ENCODE measurements at places on chromosomes 7 and 10. TPM values are rescaled to one million over a fixed set of nuclear protein-coding genes. Genes with fewer than 3 reads are reported as not detected.

FGL2 gene
- total RNA-seq, result 0.38 TPM

NACAD gene
- total RNA-seq, result 0.76 TPM

FKBP6 gene
- total RNA-seq, result not detected

TAS2R40 gene
- not detected for total RNA-seq

TUBAL3 gene
- total RNA-seq, result not detected

BAIAP2L1 gene
- 9.6 TPM for total RNA-seq

INHBA gene
- total RNA-seq, result 0.05 TPM

IFRD1 gene
- total RNA-seq, result 86.4 TPM

CLDN4 gene
- 0.53 TPM for total RNA-seq

PPP1R17 gene
- not detected for total RNA-seq

- DNase-seq, result no peak
These were observed 16.9 kb downstream of the HBP1 start for GRCh38 chr7:107185716-107186115.

DNA sequence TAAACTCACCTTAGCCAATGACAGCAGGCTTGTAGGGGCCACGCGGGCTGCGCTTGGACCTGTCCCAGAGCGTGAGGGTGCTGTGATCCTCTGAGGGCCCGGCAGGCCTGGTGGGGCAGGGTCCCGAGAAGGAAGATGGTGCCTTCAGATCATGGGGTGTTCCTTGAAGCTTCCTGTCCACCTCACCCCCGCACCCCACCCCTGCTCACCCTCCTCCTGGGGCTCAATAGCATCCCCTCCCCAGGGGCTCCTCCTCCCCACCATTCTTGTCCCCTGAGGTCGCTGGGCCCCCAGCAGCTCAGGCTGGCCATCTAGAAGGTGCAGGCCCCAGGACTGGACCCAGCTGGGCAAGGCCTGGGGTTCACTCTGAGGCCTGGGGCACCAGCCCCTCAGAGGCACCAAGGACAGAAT lies 33.9 kb downstream of the PWWP2B start:
- no peak for DNase-seq

DNA sequence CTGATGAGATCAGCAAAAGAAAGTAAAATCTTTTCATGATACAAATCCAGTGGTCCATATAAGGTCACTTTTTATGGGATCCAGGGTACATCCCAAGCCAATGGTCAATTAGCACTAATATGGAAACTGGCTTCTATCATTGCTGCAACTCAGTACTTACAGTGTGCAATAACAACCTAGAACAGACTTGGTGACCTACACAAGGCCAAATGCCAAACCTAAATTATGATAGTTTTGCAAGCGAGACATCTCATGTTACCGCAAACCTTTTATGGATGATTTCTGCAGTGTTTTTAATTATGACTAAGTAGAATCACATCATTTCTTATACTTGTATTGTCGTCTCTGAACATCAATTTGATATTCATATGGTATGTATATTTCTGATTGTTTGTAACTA lies 583.5 kb upstream of the SEMA3D start:
- DNase-seq, result no peak

DNA sequence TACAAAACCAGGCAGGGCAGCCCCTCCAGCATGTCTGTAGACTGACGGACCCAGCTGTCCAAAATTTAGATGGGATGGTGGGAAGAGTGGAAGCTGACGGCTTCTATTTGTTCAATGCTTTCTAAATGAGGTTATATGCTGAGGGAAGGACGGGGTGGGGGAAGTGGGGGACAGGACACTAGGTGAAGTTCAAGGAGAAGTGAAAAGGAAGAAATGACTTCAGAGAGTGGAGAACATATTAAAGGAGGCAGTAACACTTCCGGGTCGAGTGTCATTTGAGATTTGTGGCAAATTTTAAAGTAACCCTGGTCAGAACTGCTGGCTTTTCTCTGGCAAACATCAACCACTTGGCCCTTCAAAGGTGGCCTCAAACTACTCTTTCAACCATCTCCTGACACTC lies 9.4 kb downstream of the PIP4K2A start:
- no peak for DNase-seq

GRCh38 chr7:157018328-157018996 lies 8.0 kb upstream of the MNX1 start:
- no peak for DNase-seq

GRCh38 chr7:99374111-99375064 lies at the start of gene ARPC1B:
ARPC1B (plus strand) TSS chr7:99374730; CDS start chr7:99385715, 10,985 bp downstream.
- peak; percentile 85 for DNase-seq

GRCh38 chr7:134327896-134328295 lies 11.2 kb upstream of the SLC35B4 start:
- DNase-seq, result peak; percentile 59

DNA sequence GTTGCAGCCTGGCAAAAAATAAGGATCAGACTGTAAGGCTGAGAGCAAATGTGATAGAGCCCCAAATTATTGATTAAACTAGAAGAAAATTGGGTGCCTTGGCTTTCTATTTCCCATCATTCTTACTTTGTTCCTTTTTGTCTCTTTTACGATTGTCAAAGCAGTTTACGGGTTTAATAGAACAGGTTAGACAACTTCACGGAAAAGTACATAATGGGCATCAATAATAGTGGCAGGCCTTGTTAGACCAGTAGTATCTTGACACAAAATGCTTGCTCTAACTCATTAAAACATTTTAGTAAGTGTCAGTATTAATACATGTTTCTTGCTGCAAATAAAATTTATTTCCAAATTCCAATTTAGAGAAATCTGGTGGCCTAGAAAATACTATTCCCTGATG lies 14.5 kb upstream of the GGCT start:
- no peak for DNase-seq

- DNase-seq, result no peak
These were observed 49.2 kb upstream of the NANOS1 start for GRCh38 chr10:118980135-118980865.

- DNase-seq, result no peak
These were observed 89.4 kb downstream of the CTNNA3 start for GRCh38 chr10:67606572-67606971.

DNA sequence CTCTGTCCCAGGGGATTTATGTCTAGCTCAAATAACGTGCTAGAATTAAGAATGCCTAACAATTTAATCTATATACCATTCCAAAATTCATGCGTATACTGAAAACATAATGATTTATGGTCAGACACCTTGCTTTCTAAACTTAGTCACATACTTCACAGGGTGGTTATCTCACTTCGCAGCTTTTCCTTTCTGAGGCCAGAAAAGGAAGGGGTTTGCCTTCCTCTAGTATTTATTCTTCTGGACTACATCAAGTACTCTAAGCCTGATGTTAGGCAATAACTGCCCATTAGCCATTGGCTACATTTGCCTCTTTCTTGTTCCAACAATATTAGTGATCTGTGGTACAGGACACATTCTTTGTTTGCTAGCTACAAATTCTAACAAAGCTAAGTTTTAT lies 72.6 kb upstream of the FHIP2A start:
- no peak for DNase-seq

DNA sequence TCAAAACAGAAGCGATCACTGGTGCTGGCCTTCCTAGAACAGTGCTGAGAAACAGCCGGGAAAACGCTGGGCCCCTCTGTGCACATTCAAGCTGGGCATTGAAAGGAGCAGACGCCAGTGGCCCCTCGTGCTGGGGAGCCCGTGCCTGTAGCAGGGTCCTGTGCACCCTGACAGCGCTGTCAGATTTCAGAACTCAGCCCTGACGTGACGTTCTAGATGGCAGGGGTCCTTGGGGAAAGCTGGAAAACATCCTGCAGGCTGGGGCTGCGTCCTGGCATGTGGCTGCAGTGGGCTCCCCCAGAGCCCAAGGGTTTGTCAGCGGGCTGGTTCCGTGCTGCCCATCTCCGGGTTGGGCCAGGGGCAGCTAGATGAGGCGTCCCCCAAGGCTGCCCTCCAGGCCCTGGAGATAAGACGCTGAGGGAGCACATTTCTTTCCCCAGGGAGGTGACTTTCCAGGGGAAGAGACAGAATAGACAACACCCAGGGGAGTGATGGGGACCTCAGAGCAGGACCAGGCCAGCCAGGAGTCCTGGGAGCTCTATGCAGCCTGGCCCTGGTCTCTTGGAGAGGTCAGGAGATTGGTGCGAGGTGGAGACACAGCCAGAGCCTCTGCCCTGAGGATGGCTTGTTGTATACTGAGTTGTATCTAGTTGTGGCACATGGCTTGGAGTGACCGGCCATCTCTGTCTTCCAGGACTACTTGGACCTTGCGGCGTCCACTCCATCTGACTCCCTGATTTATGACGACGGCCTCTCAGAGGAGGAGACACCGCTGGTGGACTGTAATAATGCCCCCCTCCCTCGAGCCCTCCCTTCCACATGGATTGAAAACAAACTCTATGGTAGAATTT lies 12.1 kb upstream of the CSGALNACT2 start:
- DNase-seq, result no peak

- no peak for DNase-seq
These were observed 303.8 kb upstream of the LRRTM3 start for GRCh38 chr10:66622050-66622449.

DNA sequence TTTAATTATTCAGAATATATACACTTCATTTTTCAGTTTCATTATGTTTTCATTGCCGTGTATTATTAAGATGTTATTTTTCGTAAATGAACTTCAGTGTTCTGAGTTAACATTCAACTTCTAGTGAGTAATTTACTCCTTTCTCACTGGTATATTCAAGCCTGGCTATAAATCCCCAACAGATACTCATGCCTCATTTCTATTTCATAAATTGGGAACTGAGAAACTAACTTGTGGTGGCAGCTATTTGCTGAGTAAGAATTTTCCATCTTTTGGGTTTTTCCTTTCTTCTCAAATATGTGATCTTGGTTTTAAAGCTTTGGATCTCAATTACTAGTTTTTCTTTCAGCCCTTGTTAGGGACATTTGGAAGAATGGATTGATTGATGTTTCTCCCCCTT lies 281.1 kb downstream of the CDK14 start:
- DNase-seq, result no peak

DNA sequence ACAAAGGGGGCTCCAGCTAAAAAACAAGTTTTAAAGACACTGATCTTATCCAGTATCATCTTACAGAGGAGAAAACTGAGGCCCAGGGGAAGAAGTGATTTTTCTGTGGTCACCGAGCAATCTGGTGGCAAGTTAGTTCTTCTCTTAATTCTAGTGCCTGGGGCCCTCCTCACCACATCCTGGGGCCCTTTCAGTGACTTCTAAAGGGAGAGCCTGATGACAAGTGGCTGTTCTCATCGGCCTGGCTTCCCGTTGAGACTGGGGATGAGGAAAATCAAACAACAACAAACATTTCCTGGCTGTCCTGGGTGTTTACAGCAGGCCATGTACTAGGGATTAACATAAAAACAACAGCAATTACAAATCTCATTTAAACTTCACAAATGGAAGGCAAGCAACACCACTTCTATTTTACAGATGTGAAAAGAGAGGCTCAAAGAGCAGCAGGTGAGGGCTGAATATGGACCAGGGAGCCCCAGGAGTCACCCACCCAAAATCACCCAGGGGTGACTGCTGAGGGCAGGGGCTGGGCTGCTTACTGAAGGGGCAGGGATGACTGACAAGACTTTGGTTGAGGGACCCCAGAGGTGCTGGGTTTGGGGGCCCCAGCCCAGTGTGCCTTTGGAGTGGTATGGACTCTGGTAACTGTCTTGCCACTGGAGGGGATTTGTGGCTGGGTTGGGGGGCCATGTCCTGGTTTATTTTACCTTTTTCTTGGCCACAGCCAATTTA lies 24.7 kb upstream of the MTPAP start:
- peak; percentile 66 for DNase-seq

DNA sequence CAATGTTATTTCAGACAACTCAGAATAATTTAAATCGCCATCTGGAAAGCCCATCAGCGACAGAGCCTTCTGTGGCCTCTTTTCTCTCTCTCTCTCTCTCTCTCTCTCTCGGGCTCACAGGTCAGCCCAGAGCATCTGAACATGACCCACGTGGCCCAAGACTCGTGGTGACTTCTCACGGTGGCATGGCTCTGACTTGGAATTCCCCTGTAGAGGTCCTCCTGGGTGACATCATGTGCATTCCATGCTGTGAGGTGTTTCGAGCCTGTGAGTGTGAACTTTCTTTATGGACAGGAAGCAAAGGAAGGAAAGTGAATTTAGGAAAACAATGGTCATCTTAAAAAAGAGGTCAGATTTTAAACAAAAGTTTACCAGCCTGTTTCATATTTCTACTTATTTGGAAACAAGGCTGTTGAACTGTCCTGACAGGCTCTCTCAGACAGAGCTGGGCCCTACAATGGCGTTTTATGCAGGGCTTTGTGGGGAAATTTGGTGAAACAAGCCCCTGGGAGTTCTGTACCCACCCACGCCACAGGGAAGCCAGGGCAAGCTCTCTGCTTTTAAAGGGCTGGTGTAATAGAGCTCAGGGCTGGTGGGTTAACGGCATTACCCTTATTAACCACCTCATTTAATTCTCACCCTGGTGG lies 359.7 kb upstream of the ZNF32 start:
- DNase-seq, result no peak

DNA sequence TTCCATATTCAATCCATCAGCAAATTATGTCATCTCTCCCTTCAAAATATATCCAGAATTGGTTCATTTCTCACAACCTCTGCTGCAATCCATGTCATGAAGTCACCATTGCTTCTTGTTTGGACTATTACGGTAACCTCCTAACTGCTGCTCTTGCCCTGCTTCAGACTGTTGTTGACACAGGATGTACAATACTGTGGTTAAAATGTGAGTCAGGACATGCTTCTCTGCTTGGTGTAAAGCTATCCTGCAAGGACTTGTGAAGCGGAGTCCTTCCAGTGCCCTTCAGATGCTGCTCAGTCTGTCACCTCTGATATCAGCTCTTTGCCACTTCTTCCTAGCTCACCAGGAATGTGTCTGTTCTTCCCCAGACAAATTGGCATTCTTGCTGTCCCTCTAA lies 10.4 kb upstream of the NXPH1 start:
- DNase-seq, result no peak

- DNase-seq, result no peak
These were observed 25.2 kb upstream of the PLCE1 start for GRCh38 chr10:93968540-93968945.

Data from activated T-cell treated with anti-CD3 and anti-CD28 coated beads, Interleukin-2, amount 50 U/mL, for 72 hours (primary cell).